ENCODE measurements at places on chromosomes 7 and 10.

GRCh38 chr7:51242007-51242691 is 74.5 kb downstream of the COBL start:
- DNase-seq, result no peak
- no peak overlapping the region for H3K27ac ChIP-seq
- no peak overlapping the region for H3K4me3 ChIP-seq
- H3K4me1 ChIP-seq, result peaks cover 17% of the 10 kb centered on the region
- H3K27me3 ChIP-seq, result peaks cover 3% of the 10 kb centered on the region
- no peaks in the 10 kb centered on the region for H3K36me3 ChIP-seq

- peak overlapping the region; percentile 78 for H3K27ac ChIP-seq
- H3K4me1 ChIP-seq, result no peaks in the 10 kb centered on the region
- DNase-seq, result no peak
- H3K4me3 ChIP-seq, result no peak overlapping the region
- no peaks in the 10 kb centered on the region for H3K36me3 ChIP-seq
These were observed 141.1 kb downstream of the ELFN1 start for GRCh38 chr7:1810961-1811849.

DNA sequence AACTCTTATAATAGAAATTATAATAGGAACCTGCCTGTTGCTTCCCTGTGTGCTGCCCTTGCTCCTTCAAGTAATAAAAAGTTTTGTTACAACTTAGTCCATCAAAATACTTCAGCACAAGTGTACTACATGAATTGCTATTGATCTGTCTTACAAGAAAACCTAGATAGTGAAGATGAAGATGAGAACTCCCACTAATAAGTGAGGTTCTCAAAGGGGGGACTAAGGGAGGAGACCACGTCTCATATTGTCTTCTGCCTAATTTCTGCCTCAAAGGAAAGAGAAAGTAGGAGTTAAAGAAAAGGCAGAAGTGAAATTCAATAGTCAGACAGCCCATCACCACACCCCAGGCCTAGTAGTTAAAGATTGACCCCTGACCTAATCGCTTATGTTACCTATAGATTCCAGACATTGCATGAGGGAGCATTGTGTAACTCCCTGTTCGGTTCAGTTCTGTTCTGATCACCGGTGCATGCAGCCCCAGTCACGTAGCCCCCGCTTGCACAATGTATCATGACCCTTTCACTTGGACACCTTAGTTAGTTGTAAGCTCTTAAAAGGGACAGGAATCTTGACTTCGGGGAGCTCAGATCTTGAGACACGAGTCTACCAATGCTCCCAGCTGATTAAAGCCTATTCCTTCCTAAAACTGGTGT is 18.2 kb upstream of the CHST3 start:
- H3K36me3 ChIP-seq, result peaks cover 7% of the 10 kb centered on the region
- H3K4me3 ChIP-seq, result no peak overlapping the region
- DNase-seq, result no peak
- no peaks in the 10 kb centered on the region for H3K4me1 ChIP-seq
- H3K27ac ChIP-seq, result no peak overlapping the region

DNA sequence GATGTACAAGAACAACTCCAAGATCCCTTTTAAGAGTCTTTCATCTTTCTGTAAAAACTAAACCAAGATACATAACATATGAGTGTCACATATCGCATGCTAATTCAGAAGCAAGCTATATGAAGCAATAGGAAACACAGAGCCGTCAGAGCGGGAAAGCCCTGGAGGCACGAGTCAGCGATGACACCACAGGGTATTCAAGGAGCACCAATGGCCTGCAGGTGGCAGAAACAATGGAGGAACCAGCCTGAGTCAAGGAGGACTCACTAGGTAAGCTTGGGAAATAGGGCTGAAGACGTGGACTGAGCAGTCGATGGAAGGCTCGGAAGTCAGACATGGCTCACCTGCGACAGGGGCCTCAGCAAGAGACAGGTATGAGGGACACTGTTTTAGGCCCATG is 214.4 kb downstream of the FAM107B start:
- no peak overlapping the region for H3K4me3 ChIP-seq
- DNase-seq, result no peak
- peak overlapping the region; percentile 63 for H3K27ac ChIP-seq

DNA sequence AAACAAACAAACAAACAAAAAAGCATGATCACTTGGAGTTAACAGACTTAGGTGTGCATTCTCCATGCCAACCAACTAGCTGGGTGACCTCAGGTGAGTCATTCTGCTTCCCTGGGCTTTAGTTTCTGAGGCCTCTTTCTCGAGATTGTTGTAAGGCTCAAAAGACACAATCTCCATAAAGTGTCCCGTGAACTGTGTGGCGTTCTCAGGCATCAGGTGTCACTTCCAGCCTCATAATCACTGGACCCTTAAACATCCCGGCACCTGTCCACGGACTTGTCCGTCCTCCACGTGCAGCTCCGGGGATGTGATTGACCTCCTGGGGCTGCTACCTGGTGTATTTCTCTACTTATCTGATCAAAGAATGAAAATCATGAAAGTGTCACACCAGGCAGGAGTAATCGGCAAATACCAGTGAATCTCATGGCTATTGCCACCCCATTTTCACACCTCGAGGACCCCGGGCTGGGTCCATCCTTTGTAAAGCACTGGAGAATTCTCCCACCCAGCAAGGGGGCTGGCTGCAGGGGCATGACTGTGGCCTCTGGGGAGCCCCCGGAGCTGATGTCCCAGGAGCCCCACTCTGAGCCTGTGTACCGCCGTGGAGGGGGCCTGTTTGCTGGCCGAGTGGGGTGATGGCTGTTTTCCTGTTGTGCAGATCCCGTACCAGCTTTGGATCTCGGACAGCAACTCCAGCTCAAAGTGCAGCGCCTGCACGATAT is 189.8 kb upstream of the SH2B2 start:
- peaks cover 22% of the 10 kb centered on the region for H3K4me1 ChIP-seq
- H3K4me3 ChIP-seq, result no peak overlapping the region
- no peak overlapping the region for H3K27ac ChIP-seq
- peaks cover 3% of the 10 kb centered on the region for H3K27me3 ChIP-seq
- DNase-seq, result no peak
- H3K36me3 ChIP-seq, result peaks cover 7% of the 10 kb centered on the region

- H3K27ac ChIP-seq, result no peak overlapping the region
- H3K4me3 ChIP-seq, result no peak overlapping the region
- no peak for DNase-seq
- peaks cover 7% of the 10 kb centered on the region for H3K4me1 ChIP-seq
These were observed 16.8 kb downstream of the OSBPL3 start for GRCh38 chr7:24963218-24963617.

- H3K4me3 ChIP-seq, result no peak overlapping the region
- no peak overlapping the region for H3K27ac ChIP-seq
- DNase-seq, result no peak
- H3K36me3 ChIP-seq, result peaks cover 2% of the 10 kb centered on the region
- H3K4me1 ChIP-seq, result peaks cover 11% of the 10 kb centered on the region
- no peaks in the 10 kb centered on the region for H3K27me3 ChIP-seq
These were observed 94.8 kb downstream of the GSAP start for GRCh38 chr7:77321300-77321699.

DNA sequence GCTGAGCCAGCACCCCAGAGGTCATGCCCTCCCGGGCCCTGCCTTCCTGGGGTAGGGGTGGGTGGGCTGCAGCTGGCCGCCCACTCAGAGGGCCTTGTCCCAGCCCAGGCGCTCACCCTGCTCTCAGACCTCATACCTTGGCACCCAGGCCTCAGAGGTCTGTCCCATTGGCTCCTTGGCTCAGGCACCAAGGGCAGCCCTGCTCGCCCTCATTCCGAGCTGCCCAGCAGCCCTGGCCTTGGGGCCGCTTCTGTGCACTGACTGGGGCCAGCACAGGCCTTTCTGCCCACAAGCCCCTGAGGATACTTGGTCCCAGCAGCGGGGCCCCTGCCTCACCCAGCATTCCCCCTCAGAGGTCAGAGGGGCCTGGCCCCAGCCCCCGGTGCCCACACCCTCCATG is 34.3 kb downstream of the YKT6 start:
- no peak overlapping the region for H3K27ac ChIP-seq
- DNase-seq, result no peak
- H3K27me3 ChIP-seq, result no peaks in the 10 kb centered on the region

- no peaks in the 10 kb centered on the region for H3K36me3 ChIP-seq
- peaks cover 37% of the 10 kb centered on the region for H3K27me3 ChIP-seq
- DNase-seq, result no peak
- H3K27ac ChIP-seq, result no peak overlapping the region
These were observed 98.7 kb downstream of the POLL start for GRCh38 chr10:101489355-101489754.

GRCh38 chr7:155219947-155220769 is 77.5 kb upstream of the INSIG1 start:
- H3K4me3 ChIP-seq, result no peak overlapping the region

DNA sequence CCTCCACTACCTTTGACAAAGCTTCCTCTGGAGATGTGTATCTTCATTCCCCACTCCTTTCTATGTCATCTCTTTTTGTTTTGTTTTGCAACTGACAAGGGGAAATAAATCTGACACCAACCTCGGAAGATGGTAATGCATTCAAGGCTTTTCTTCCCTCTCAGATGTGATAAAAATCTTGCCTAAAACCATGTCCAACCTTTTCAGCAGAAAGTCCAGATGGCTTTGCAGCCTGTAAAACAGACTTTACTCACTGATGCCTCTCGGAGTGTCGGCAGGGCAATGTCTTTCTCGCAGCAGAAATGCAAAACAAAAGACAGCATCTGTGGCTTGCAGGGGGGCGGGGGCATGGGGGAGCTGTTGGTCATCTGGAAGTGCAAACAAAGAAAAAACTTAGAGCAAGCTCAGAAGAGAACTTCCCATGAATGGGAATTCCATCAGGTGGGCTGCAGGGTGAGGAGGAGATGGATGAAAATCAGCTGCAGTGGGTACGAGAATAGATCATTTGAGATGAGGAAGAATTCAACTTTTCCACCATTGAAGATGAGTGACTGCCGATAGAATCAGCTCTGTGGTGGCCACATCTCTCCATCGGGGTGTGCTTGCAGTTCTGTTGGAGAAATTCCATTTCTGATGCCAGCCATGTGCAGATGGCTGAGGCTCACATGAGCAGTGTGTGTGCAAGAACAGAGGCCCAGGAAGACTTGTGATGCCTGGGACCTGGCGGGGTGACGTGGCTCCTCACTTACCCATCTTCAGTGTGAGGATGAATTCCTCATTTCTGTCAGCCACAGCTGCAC is 237.7 kb downstream of the WDR37 start:
- DNase-seq, result no peak
- peak overlapping the region; percentile 69 for H3K27ac ChIP-seq
- no peaks in the 10 kb centered on the region for H3K36me3 ChIP-seq
- peaks cover 40% of the 10 kb centered on the region for H3K4me1 ChIP-seq

- H3K4me3 ChIP-seq, result no peak overlapping the region
- DNase-seq, result no peak
- H3K27ac ChIP-seq, result no peak overlapping the region
- no peaks in the 10 kb centered on the region for H3K36me3 ChIP-seq
- peaks cover 17% of the 10 kb centered on the region for H3K4me1 ChIP-seq
These were observed 25.7 kb upstream of the ADD3 start for GRCh38 chr10:109982123-109982522.

GRCh38 chr10:5947471-5948207 is 29.7 kb downstream of the IL15RA start:
- no peak overlapping the region for H3K4me3 ChIP-seq
- no peak for DNase-seq
- no peak overlapping the region for H3K27ac ChIP-seq
- H3K36me3 ChIP-seq, result no peaks in the 10 kb centered on the region
- H3K27me3 ChIP-seq, result peaks cover 10% of the 10 kb centered on the region

GRCh38 chr10:78634835-78635234 is 433.9 kb upstream of the ZMIZ1 start:
- no peak for DNase-seq
- no peak overlapping the region for H3K4me3 ChIP-seq
- peaks cover 9% of the 10 kb centered on the region for H3K4me1 ChIP-seq
- no peaks in the 10 kb centered on the region for H3K36me3 ChIP-seq

DNA sequence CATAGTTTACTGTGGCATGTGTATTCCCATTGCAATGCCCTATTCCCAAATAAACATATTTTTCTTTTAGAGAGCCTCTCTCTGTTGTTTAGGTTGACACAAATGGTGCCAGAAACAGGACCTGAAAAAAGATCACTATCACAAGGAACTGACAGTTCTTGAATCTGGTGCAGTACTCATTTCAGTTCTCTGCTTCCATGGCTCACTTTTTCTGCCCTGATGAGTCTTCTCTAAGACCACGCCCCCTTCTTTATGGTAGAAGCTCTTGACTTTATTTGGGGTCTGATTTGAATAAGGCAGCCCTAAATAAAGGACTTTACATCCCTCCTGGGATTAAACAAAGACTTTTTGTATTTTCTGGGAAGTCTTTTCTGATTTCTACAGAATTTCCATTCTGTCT is 3.5 kb upstream of the CCDC126 start:
- peaks cover 6% of the 10 kb centered on the region for H3K27me3 ChIP-seq
- H3K4me1 ChIP-seq, result peaks cover 9% of the 10 kb centered on the region
- no peak for DNase-seq

DNA sequence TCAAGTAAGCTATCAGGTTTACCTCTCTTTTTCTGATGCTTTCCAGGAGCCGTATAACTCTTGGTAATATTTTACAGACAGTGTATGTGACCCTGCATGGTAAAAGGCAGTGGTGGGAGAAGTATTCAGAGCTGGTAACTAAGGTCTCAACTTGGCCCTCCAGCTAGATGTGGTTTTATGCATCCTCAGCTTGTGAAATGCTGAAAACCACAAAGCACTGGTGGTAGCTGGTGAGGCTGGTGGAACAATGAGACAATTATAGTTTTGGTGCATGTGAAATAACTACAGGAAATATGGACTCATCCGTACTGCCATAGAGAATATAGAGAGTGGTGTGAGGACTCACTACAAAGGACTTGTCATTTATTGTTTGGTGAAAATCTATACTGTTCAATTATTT is 383.0 kb upstream of the PCDH15 start:
- no peak for DNase-seq
- H3K27ac ChIP-seq, result no peak overlapping the region
- H3K36me3 ChIP-seq, result no peaks in the 10 kb centered on the region

DNA sequence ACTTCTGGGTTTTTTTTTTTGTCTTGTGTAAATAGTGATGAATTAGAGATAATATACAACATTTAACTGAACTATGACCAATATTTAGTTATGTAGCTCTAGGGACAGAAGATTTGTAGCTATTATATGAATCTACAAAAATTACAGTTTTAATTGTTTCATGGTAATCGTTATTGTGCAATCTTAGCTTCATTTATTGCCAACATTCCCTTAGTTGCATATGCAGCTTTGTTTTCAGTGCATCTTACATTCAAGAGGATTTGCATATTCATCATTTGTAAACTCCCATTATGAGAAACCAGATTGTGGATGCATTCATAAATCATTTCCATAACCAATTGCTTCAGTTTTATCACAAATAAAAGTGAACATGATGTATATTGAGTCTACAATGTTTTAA is 68.8 kb downstream of the MALRD1 start:
- H3K27me3 ChIP-seq, result no peaks in the 10 kb centered on the region
- H3K36me3 ChIP-seq, result no peaks in the 10 kb centered on the region
- no peak overlapping the region for H3K4me3 ChIP-seq
- peaks cover 8% of the 10 kb centered on the region for H3K4me1 ChIP-seq
- DNase-seq, result no peak
- no peak overlapping the region for H3K27ac ChIP-seq
